Bronchus fibroblast of lung (primary cell): ENCODE measurements at places on chromosomes 6 and 20. TPM values are rescaled to one million over a fixed set of nuclear protein-coding genes. Genes with fewer than 3 reads are reported as not detected.

The HLA-DOA gene
- not detected in 2 replicates for total RNA-seq

The OR2B2 gene
- total RNA-seq: not detected in 2 replicates

The EYA4 gene
- total RNA-seq: 8.1 and 8.2 TPM in 2 replicates

The INSM1 gene
- total RNA-seq: not detected in 2 replicates

The RNF182 gene
- 3.0 and 3.9 TPM in 2 replicates for total RNA-seq

The NHSL1 gene
- total RNA-seq: 8.6 and 9.9 TPM in 2 replicates

The TCEA2 gene
- 15.8 and 18.4 TPM in 2 replicates for total RNA-seq

The CNBD2 gene
- total RNA-seq: 1.0 and 2.1 TPM in 2 replicates

The ADGRF5 gene
- under 0.01 TPM in 2 replicates for total RNA-seq

The CFAP61 gene
- not detected in 2 replicates for total RNA-seq

The DDAH2 gene
- total RNA-seq: 56.0 and 63.8 TPM in 2 replicates

The NOTCH4 gene
- 2.0 and 2.5 TPM in 2 replicates for total RNA-seq

The COL11A2 gene
- total RNA-seq: 0.15 and 1.2 TPM in 2 replicates

The LGSN gene
- total RNA-seq: not detected in 2 replicates

The SERPINB6 gene
- total RNA-seq: 136 and 168 TPM in 2 replicates

The SLC22A7 gene
- total RNA-seq: not detected in 2 replicates

The KCNK5 gene
- total RNA-seq: under 0.01 and 0.15 TPM in 2 replicates

The OARD1 gene
- 8.8 and 15.0 TPM in 2 replicates for total RNA-seq

The SNAP25 gene
- 5.1 and 6.1 TPM in 2 replicates for total RNA-seq

The MMP24 gene
- total RNA-seq: 0.15 and 0.17 TPM in 2 replicates

The RIN2 gene
- total RNA-seq: 16.5 and 18.2 TPM in 2 replicates

The CTSZ gene
- total RNA-seq: 52.8 and 58.0 TPM in 2 replicates

The C2 gene
- 0.17 and 0.30 TPM in 2 replicates for total RNA-seq

The ZKSCAN4 gene
- 4.0 and 4.5 TPM in 2 replicates for total RNA-seq

The HUS1B gene
- 0.17 TPM in 1 of 2 replicates, not detected in the other for total RNA-seq

The CRISP2 gene
- total RNA-seq: not detected in 2 replicates

The CUL9 gene
- 17.4 and 22.9 TPM in 2 replicates for total RNA-seq

The SYNE1 gene
- total RNA-seq: 16.5 and 21.9 TPM in 2 replicates

The ULBP1 gene
- total RNA-seq: 3.6 and 4.0 TPM in 2 replicates

The TFAP2A gene
- total RNA-seq: not detected in 2 replicates

The KCNK16 gene
- total RNA-seq: not detected in 2 replicates

The UBE3D gene
- 2.5 and 3.7 TPM in 2 replicates for total RNA-seq

The METTL24 gene
- not detected in 2 replicates for total RNA-seq

The FUT9 gene
- not detected in 2 replicates for total RNA-seq

The SNX14 gene
- total RNA-seq: 43.4 and 55.3 TPM in 2 replicates

The CST2 gene
- total RNA-seq: not detected in 2 replicates

The RHAG gene
- total RNA-seq: not detected in 2 replicates

The SNRPB gene
- total RNA-seq: 647 and 670 TPM in 2 replicates

The OPN5 gene
- total RNA-seq: not detected in 2 replicates

The PHACTR1 gene
- 0.34 and 2.5 TPM in 2 replicates for total RNA-seq
